Stimulated activated CD4-positive, alpha-beta T cell treated with anti-CD3 and anti-CD28 coated beads, Interleukin-2, amount 100 ng/mL, for 4 hours (primary cell): ENCODE measurements at places on chromosomes 16 and 17.

GRCh38 chr17:64779376-64780095 lies 117.4 kb upstream of the SMURF2 start:
- no peak for DNase-seq

DNA sequence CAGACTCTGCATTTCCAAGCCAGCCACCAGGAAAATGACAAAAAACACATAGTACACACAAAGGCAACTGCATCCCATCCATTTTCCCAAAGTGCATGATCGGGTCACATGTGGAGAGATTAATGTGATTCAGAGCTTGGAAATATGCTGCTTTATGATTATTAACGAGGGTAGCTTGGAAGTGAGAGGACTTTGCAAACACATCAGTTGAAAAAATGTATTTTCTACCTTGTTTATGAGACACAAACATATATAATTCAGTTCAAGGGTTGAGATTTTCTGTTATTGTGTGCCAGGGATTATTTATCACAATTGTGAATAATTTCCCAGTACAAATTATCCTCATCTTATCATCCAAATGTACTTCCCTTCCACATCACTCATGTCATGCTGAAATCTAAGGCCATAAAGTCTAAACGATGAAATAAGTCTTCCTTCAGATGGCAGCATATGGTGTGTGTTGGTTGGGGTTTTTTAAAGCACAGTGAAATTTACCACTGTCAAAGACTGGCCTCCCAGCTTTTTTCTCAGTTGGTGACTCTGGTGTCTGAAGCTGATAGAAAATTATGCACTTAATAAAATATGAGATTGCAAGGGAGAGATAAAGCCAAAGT lies 104.7 kb upstream of the ADAMTS18 start:
- no peak for DNase-seq

DNA sequence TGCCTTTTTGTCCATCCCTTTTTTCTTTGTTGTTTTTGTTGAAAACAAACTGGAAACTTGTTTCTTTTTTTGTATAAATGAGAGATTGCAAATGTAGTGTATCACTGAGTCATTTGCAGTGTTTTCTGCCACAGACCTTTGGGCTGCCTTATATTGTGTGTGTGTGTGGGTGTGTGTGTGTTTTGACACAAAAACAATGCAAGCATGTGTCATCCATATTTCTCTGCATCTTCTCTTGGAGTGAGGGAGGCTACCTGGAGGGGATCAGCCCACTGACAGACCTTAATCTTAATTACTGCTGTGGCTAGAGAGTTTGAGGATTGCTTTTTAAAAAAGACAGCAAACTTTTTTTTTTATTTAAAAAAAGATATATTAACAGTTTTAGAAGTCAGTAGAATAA lies 4.9 kb downstream of the SOX9 start:
- no peak for DNase-seq

DNA sequence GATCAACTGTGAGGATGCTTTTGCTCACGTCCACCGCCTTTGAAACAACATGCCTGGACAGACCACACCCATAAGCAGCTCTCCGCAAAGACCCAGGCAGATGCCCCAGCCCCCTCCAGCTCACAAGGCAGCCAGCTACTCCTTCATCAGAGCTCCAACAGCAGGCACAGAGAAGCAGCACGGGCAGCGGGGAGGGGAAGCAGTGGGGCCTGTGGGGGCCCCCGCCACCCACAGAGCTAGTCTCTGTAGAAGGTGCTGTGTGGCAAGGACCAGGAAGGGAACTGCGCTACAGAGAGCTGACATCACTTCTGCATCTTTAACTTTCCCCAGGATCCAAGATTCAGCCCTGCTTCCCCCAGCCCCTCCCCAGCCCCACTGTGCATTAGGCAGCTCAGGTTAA lies 10.0 kb upstream of the SCNN1G start:
- DNase-seq = no peak

GRCh38 chr16:31038993-31039392 lies 5.6 kb downstream of the STX4 start:
- no peak for DNase-seq

- DNase-seq = no peak
Measured at GRCh38 chr17:30600830-30601494, 123.8 kb downstream of the GOSR1 start.

DNA sequence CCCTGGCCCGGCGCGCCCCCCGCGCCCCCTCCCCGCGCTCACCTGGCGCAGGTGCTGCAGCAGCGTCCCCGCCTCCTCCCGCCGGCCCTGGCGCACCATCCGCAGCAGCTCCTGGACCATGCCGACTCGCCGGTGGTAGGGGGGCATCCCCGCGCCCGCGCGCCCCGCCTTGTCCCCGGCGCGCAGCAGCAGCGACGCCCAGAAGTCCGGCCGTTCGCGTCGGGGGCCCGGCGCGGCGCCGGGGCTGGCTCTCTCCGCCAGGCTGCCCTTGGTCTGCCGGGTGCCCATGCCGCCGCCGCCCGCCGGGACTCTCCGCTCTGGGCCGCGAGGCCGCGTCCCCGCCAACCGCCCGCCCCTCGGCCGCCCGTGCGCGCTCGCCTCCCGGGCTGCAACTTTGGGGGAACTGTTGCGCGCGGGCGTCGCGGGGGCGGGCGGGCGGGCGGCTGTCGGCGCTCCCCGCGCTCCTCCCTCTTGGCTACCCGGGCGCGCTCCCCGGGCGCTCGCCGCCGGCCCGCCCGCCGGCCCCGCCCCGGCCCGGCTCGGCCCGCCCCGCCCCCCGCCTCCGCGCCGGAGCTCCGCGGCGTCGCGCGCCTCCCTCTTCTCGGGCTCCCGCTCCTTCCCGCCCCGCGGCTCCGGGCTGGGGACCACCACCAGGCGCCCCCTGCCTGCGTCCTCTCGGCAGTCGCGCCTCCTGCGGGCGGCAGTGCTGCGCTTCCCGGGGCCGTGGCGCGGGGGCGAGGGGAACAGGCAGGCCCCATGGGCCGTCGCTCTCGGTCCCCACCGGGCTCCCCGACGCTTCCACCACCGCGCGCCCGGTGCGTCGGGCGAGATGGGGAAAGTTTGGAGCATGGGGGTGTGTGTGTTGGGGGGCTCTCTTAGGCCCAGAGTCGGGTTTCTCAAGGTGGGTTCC lies at the start of gene LRRC75A:
Gene LRRC75A (minus strand): TSS at position 491 of the 910 bp plus-strand sequence. CDS start 203 bp downstream, at position 288.
- DNase-seq = peak; percentile 42

DNA sequence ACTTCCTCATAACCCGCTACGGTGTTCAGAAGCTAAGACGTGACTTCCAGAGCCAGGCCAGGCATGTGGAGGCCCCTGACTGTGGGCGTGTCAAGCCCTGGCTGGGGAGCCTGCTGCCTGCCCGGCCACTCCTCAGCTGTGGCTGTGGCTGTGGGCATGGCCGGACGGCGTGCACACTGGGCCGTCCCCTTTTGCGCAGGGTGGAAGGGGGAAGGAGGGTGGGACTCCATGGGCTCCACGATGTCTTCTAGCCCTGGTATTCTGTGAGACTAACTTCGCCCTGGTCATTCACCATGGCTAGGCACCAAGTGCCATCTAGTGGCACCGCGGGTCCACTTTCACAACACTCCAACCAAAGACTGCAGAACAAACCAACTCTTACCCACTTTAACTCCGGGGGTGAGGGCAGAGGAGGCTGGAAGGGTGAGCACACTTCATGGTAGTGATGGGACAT lies 67.9 kb downstream of the N4BP1 start:
- no peak for DNase-seq

- DNase-seq = no peak
Measured at GRCh38 chr17:17051791-17052461, 9.7 kb downstream of the MPRIP start.

DNA sequence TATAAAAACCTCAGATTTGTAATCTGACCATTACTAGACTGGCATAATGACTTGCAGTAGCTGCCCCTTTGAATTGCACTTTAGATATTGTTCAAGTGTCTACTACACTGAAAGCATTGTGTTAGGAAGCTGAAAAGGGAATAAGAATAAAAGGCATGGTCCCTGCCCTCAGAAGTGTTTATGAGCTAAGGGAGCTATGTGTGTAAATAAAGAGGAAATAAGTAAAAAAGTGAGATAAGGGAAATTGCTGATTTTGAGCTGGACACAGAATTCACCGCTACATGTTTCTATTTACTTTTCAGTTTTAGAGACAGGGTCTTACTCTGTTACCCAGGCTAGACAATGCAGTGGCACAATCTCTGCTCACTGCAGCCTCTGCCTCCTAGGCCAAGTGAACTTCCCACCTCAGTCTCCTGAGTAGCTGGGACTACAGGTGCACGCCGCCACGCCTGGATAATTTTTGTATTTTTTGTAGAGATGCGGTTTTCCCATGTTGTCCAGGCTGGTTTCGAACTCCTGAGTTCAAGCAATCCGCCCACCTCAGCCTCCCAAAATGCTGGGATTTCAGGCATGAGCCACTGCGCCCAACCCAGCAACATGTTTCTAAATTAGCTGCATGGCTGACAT lies 57.0 kb downstream of the GRB2 start:
- no peak for DNase-seq

GRCh38 chr16:75389096-75389690 lies 44.1 kb downstream of the CFDP1 start:
- no peak for DNase-seq

DNA sequence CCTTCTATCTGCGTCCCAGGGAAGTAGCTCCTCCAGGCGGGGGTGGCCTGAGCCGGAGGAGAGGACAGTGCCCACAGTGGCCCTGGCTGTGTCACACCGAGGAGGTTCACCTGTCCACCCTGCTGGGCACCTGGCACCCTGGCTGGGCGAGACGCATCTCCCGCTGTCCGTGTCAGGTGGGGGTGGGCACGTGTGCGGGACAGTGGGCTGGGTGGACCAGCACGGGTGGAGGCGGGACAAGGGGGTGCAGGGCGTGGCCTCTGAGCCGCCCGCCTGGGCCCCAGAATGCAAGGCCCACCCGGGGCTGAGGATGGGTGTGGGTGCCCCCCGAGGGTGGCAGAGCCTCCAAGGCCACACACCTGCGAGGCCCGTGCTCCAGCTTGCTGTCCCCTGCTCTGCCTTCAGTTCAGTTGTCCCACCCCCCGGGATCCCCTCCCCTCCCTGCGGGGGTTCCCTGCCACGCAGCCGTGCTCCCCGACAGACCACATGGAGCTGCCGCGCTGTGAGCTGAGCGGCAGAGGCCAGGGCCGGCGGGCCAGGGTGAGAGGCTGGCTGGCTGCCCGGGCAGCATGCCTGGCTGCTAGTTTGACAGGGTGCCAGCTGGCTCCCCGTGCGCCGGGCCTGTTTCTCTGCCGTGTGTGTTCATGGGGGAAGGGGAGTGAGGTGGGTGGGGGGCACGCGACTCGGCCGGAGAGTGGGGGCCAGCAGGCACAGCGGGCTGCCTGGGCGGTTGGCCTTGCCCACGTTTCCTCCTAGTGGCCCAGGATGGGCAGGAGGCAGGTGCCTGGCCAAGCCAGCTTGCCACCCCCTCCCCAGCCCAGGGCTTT lies 33.9 kb downstream of the BAHCC1 start:
- no peak for DNase-seq

DNA sequence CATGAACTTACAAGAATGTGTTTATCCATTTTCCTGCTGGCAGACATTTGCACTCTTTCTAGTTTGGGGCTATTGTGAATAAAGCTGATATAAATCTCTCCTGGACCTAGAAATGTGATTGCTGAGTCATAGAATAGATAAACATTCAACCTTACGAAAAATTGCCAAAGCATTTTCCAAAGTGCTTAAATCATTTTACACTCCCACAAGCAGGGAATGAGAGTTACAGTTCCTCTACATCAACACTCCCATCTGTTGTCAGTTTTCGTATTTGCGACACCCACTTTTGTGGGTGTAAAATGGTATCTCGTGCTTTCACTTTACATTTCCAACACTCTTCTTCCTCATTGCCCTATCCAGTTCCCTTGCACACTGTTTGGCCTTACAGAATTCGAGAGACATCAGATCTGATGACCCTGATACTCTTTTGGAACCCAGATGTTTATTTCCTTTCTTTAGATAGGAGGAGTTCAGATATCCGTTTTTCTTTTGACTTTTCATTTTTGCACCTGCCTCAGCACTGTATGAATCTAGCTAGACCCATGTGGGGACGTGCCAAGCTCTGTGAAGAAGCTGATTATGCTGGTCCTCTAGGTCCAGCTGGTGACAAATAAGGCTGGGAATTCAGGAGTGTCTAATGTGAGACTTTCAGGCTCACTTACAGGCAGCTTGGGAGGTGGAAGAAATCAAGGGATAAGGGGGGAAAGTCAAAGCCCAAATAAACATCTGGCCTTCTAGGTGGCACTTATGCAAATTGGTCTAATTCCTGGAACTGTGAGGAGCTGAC lies 14.0 kb downstream of the SOX9 start:
- no peak for DNase-seq

GRCh38 chr17:48439110-48439850 lies 9.3 kb upstream of the SKAP1 start:
- DNase-seq = no peak

DNA sequence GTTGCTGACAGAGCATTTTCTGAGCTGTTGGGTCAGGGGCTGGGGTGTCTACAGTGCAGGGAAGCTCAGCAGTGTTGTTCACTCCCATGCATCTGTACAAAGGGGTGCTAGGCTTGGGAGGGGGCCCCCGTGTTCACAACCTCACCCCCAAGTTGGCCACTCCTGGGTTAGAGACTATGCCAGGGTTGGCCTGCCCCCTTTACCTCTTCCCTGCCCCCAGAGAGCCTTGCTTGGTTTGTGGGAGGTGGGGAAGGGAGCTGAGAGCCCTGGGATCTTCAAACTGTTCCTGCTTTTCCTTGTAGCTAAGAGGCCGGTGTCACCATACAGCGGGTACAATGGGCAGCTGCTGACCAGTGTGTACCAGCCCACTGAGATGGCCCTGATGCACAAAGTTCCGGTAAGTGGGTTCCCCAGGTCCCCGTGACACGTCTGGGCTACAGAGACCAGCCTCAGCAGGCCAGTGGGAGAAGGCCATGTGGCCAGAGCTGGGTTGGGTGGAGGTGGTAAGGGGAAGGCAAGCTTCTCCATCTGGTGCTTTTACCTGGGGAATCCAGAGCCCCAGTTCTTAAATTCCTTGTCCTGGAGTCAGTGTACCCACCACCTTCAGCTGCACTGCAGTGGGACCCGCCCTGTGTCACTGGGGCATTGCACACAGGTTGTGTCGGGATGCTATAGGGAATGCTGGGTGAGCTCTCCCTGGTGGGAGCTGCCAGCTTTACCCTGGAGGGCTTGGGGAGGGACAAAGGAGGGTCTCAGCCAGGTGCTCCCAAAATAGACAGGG lies 11.8 kb downstream of the GPRC5C start:
- no peak for DNase-seq

DNA sequence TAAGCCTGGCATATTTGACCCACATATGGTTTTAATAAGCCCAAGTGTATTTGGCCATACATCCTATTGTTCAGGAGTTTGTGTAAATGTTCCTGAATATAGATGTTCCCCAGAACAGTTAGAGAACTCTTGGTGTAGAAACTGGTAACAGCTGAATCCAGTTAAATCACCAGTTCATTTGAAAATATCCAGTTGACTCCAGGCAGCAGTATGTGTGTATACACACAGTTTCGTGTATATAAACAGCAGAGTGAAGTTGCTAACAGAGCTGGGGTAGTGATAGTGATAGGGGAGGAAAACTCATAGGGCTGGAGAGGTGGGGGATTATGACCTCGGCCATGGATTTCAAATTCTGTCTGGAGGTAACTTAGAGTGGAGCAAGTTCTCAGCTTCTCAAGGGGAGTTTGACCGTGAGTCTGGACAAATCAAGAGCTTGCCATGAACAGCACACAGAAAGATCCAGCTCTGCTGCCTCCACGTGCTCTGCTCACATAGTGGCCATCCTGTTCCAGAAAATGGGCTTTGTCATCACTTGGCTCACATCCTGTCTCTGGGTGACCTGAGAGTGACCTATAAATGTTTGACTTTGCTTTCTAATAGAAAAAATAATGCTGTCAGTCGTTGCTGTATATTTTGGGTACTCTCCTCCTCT lies 30.6 kb upstream of the MMD start:
- no peak for DNase-seq

- no peak for DNase-seq
Measured at GRCh38 chr17:27247958-27248342, 46.0 kb upstream of the WSB1 start.

GRCh38 chr16:31143011-31143693 lies 6.7 kb downstream of the PRSS36 start:
- DNase-seq = no peak

- no peak for DNase-seq
Measured at GRCh38 chr16:62752854-62753253, 716.6 kb upstream of the CDH8 start.
